Myocyte (in vitro differentiated cells): ENCODE measurements at places on chromosomes 12 and 14.

- peak; percentile 89 for DNase-seq
These were observed 3.0 kb downstream of the SIX1 start for GRCh38 chr14:60646226-60646818.

- DNase-seq: no peak
These were observed 115.4 kb downstream of the ADAMTS20 start for GRCh38 chr12:43436597-43436996.

DNA sequence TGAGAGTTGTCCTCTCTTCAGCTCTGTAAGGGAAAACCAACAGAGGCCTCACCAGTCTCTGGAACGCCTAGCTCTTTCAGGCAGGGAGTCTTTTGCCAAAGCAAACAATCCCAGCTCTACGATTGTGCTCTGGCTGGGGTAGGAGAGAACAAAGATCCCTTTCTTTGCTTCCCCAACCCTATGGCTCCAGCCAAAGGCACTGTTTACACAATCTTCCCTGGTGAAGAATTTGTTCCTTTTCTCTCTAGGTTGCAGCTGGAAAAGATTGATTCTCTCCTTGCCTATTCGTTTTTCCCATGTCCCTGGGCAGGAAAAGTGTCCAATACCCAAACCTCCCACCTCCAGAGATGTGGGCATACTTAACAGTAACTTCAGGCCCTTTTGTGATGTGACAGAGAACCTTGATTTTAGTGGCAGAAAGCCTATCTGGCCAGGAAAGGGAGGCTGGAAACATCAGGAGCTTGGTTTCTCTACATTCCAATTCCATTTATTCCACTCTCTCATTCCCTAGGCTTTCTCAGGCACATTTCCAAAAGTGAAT, 16.8 kb downstream of the ATP5MC2 start:
- peak; percentile 66 for DNase-seq

DNA sequence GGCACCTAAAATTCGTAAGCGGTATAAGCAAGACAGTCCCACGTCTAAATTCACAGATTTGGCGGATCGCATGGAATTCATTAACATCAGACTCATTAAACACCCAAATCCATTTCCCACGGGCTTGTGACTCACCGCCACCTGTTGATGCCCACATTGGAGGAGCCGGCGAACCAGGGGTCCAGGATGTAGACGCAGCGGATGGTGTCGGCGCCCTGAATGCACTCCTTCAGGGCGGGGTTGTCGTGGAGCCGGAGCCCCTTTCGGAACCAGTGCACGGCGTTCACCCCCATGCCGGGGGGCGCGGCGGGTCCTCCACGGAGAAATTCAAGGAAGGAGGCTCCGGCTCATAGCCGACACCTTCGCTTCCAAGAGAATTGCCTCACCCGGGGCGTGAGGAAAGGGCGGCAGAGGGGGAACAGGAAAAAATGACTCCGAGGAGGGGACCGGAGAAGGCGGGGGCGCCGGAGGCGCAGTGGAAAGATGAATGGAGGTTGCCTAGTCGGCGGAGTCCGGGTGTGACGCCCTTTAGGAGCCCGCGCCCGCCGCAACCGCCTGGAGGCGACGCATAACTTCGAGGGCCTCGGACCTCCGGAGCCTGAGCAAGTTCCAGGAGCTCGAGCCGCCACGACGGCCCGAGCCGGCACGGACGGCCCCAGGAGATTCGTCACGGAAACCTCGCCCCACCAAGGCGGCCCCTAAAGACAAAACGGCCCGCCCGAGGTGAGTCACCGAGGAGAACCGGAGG, 506 bp downstream of the CRY1 start:
- peak; percentile 61 for DNase-seq

- DNase-seq: no peak
These were observed 1.8 kb upstream of the FIGNL2 start for GRCh38 chr12:51850081-51850964.

DNA sequence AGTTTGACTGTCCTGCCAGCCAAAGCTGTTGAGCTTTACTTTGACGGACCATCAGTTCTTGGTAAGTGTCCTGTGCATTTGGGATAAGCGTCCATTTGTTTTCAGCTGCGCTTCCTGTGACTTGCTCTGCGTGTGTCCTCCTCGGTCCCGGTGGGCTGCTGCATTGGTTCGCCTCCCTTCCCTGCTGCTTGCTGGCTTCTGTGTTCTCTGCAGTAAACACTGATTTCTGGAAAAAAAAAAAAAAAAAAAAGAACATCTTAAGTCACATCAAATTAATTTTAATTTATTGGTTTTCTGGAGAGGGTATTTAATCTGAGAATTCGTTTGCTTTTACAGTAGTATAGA, 264.1 kb downstream of the SEC23A start:
- no peak for DNase-seq

DNA sequence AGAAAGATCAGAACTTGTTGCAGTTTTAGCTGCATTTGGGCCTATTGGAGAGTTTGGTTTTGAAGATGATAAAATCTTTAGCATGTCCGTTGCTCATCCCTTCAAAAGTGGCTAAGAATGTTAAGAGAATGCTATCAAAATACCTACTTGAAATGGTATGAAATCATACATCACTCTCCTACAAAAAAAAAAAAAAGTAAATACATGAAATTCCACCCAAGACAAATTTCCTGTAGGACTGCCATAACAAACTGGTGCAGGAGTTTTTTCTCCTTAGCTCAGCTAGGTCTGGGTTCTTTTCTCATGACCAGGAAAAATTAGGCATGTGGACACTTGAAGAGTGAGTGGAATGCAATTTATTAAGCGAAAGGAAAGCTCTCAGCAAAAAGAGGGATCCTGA, 15.9 kb upstream of the FAR2 start:
- DNase-seq: no peak

- no peak for DNase-seq
These were observed 2.9 kb upstream of the RTL1 start for GRCh38 chr14:100906420-100906819.

DNA sequence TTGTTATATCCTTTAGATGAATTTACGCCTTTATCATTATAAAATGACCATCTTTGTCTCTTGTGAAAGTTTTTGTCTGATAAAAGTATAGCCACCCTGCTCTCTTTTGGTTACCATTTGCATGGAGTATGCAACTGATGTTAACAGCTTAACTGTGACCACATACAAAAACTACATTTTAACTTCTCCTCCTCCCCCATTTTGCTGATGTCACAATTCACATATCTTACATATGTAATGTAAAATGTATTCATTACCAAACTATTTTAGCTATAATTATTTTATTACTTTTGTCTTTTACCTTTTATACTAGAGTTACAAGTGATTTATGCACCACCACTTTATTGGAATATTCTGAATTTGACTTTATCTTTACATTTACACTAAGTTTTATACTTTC, 184.5 kb upstream of the NPAS3 start:
- DNase-seq: no peak

DNA sequence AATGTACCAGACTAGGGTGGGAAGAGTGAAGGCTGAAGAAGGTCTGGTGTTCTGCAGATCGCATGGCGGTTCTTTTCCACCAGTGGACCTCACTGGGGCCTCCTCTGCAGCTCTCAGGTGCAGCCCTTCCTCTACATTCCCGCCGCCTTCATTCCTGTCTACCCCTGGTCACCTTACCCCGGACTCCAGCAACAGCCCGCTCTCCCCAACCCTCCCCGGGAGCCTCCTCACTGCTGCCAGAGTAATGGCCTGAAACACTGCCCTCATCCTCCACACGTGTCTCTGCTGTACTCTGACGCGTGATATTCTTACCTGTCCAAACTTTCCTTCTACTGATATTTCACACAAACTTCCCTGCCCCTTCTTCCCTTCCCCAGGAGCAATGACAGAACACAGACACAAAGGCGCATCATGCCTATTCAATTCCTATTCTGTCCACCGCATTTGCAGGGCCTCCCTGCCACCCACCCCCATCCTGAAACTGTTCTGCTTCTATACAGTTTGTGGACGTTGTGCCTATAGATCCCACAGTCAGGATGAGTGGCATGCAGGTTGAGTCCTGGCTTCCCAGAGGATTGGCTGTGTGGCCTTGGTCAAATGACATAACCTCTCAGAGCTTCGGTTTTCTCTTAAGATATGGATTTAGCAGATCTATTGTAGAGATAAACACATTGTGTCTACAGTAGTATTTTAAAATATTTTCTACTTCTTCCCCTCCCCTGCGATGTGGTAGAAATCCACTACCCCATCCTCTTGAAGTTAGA, 1.7 kb upstream of the NUAK1 start:
- no peak for DNase-seq

DNA sequence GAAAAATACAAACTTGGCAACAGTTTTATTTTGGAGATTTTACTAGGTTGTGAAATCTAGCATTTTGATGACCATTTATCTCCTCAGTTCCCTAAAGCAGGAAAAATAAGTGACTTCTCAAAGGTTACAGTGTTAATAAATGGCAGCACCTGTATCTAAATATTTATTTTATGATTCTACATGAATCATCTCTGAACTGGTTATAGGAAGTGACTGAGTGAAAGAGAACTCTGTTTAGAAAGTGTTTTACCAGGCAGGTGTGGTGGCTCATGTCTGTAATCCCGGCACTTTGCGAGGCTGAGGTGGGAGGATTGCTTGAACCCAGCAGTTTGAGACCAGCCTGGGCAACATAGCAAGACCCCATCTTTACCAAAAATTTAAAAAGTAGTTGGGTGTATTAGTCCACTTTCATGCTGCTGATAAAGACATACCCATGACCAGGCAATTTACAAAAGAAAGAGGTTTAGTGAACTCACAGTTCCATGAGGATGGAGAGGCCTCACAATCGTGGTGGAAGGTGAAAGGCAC, 26.3 kb downstream of the MIPOL1 start:
- DNase-seq: no peak

- no peak for DNase-seq
These were observed 99.2 kb downstream of the DIP2B start for GRCh38 chr12:50603817-50604639.

- no peak for DNase-seq
These were observed 135.4 kb downstream of the ZFP36L1 start for GRCh38 chr14:68657300-68658028.

DNA sequence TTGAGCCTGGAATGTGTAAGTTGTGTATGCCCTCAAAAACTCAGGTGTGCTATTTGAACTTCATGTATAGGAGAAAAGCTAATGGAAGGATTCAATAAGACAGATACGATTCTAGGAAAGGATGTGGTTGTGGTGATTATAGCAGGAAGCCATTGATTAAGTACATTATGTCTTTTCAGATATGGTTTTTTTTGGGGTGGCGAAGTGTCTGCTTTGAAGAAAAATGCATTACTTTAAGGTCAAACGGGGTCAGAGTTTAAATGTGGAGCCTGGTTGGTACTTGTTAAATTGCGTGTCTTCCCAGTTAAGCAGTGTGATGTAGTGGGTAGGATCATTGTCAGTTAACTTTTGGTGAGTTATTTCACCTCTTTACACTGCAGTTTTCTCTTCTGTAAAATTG, 13.0 kb upstream of the NUP107 start:
- no peak for DNase-seq

DNA sequence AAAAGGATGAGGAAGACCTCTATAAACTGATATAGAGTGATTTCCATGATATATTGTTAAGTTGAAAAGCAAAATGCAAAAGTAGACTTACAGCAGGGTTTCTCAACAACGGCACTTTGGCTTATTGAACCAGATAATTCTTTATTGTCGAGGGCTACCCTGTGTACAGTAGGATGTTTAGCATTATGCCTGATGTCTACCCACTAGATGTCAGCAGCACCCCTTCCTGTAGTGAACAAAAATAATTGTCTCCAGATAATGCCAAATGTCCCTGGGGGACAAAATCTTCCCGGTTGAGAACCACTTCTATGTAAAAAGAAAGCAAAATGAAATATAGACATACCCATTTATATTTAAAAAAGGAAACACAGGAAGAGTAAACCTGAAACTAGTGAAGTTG, 32.4 kb downstream of the ABCD2 start:
- DNase-seq: no peak

DNA sequence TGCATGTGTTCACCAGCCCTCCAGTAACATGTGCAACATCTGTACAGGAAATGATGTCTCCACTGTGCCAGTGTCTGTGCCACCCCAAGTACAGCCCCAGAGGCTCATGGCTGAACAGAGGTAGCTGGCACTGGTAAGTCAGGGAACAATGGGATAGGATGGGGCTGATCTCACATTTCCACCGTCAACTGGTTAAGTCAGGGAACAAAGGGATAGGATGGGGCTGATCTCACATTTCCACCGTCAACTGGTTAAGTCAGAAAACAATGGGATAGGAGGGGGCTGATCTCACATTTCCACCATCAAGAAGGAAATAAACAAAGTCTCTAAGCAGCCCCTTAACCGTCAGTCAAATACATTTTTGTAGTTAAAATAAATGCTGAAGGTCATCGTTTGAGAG, 246.6 kb downstream of the TMEM132D start:
- DNase-seq: no peak

DNA sequence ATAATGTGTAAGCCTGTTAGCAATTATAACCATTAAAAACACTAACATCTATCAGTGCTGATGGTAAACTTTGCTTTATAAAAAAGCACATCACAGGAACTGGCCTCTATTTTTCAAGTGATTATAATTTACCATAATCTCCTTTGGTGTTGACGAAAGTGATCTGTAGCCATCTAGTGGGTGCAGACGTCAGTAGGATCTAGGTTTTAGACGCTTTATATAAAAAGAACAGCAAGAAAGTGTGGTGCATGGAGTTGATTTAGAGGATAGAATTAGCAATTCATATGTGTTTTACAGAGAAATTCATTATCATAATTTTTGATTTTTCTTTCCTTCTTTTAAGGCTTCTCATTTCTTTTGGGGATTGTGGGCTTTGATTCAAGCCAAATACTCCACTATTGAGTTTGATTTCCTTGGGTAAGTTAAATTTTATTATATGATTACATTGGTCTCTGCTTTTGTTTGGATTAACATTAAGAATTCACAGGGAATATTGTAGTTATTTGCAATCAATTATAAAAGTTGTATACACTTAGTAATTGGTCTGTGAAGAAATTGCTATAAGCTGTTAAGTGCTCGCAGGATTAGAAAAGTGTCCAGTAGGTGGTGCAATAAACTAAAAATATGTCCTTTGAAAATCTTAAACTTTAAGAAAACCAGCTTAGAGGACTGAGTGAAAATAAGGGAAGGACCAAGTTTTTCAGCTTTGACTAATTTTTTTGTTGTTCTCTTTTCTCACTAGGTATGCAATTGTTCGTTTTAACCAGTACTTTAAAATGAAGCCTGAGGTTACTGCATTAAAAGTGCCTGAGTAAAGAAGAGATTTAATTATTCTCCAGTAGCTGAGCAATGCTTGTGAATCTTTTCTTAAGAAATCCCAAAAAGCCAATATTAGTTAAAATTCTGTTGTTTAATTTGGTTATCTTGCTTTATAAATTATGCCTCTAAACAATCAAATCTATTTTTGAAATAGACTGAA, 59.5 kb downstream of the ETNK1 start:
- DNase-seq: peak; percentile 55

DNA sequence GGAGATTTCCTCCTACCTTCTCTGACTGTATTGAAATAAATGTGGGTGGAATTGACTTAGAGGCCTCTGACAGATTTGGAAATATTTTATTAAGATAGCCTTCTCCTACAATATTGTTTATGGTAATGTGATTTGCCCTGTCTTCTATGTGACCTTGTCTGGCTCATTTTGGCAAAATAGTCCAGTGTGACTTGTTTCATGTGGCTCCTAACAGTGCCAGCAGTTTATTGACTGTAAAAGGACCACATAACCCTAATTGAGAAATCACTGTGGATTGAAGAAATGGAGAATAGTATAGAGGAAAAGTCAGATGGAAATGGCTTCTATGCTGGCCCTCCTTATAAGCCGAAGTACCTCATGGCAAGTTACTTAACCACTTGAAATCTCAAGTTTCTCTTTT, 170.9 kb upstream of the PTPRQ start:
- DNase-seq: no peak
